ENCODE measurements at places on chromosomes 2 and 18.

DNA sequence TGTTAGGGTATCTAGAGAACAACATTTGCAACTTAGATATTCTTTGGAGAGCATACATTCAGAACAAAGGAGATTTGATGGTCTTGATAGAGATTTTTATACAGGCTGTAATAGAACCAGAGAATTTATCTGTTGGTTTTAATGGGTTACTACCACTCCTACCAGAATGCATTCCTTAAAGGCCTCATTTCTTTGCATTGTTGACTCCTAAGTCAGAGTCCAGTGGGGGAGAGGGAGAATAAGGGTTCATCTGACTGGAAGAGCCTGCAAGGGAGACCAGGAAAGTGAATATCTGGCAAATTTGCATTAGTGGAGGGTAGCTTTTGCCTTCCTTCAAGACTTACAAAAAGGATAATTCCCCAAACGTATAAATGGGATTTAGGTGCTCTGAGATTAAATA, 29.7 kb downstream of the AGPS start:
- no peak for DNase-seq

- no peak for DNase-seq
These were observed 22.6 kb upstream of the CYP1B1 start for GRCh38 chr2:38098421-38099098.

DNA sequence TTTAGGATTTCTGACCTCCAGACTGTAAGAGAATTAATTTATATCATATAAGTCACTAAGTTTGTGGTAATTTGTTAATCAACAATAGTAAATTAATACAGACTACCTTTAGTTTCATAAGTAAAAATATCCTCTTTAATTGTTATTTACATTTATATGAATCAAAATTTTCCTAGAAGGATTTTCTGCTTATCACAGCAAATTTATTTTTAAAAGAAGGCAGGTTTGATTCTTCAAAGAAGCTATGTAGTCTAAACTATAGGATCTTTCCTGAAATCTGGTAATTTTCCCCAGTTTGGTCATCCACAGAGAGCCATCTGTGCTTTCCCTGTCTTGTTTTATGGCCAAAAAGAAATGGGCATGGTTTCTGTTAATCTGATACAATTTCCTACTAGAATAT, 13.1 kb upstream of the VRK2 start:
- no peak for DNase-seq

GRCh38 chr18:70417847-70418246, 129.0 kb downstream of the SOCS6 start:
- no peak for DNase-seq

DNA sequence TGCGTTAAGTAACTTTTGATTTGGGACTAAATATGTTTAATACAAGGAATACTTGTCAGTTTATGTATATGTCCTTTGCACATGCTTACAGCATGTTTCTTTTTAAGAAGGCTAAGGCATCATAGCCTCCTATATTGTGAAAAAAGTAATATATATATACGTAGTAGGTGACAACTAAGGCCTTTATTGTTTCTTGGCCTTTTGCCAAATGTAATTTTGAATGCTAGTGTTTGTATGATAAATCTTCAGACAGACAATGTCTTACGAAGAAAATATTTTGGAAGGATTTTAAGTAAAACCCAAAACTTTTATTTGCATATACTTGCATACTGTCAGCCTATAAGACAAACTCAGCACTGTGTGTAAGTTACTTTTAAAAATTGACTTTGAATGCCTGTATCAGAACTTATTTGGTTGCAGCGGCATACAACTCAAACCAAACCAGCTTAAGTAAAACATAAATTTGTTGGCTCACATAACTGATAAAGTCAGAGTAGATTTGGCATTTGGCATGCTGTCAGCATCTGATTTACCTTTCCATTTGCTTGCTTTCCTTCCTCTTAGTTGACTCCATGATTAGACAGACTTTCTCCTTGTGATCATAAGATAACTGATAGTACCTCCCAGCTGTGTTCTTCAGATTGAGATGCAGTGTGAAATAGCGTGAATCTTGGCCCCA, 24.4 kb downstream of the UBE2E3 start:
- DNase-seq, result no peak

- no peak for DNase-seq
These were observed 423.7 kb downstream of the METTL4 start for GRCh38 chr18:2147476-2148230.
